ENCODE measurements at places on chromosomes 16 and 17.

- DNase-seq: no peak
These were observed 2.7 kb downstream of the MPO start for GRCh38 chr17:58277802-58278595.

DNA sequence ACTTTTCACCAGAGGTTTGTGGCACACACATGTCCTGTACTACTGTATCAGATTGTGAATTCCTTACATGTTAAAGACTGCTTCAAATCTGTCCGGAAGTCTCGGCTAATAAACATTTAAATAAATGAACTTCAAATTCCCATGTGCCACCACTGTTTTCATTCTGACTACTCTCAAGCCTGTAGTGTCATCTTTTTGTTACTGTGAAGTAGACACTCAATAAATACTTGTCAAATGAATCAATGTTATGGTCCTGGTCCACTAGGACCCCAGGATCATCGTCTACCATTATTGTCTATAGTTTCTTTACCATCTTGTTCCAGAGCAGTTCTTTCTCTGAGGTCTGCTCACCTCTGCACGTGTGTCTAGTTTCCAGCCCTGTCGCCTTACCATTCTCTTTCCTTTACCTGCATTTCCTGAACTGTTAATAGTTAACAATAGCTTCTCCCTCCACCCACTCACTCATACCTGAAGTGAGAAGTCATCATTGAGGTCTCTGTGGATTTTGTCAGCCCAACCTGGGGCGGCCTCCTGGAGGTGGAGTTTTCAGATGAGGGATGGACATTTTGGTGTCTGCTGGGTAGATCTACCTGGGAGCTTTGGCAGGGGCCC, 333.0 kb downstream of the SEC14L1 start:
- no peak for DNase-seq

DNA sequence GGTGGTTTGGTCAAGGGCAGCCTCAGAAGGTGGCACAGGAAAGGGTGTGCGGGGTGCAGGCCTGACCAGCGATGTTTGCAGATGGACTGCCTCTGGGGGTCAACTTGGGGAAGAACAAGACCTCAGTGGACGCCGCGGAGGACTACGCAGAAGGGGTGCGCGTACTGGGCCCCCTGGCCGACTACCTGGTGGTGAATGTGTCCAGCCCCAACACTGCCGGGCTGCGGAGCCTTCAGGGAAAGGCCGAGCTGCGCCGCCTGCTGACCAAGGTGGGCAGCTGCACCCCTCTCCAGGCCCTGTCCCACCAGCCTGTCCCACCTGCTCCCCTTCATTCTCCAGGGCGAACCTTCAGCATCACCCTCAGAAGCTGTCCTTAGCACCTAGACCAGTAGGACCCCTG, 12.5 kb downstream of the DHODH start:
- no peak for DNase-seq

- DNase-seq: no peak
These were observed 336.5 kb upstream of the CDH5 start for GRCh38 chr16:66030036-66030435.

- no peak for DNase-seq
These were observed 5.3 kb upstream of the POLR3E start for GRCh38 chr16:22291860-22292318.

DNA sequence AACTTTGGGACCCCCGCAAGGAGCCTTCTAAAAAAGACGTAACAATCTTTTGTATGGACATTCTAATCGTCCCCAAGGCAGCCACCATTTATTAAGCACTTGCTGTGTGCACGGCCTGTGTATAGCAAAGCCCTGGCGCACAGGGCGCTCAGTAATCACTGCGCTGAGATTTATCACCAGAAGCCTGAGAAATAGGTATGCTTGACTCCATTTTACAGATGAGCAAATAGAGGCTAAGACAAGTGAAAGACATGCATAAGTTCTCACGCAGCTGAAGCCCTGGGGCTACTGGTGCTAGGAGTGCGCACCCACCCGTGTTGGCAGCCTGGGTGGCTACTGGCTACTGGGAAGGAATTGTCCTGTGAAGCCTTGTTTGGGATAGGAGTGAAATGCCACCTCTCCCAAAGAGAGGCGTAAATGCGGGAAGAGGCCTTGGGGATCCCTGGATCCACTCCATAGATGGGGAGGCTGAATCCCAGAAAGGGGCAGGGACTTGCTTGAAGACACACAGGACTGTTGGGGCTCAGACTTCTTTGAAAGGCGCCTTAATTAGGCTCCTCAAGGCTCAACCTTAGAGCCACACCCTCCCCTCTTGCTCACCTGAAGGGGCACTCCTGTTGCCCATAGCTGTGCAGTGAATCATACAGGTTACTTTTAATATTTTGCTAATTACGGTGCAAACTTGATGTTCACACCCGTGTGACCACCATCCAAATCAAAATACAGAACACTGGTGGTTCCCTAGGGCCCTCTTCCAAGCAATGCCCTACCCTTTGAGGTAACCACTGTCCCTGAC, 634 bp upstream of the NATD1 start:
- no peak for DNase-seq

- DNase-seq: no peak
These were observed 5.0 kb upstream of the WFIKKN2 start for GRCh38 chr17:50830352-50830751.

GRCh38 chr17:66302761-66303626, 581 bp downstream of the PRKCA start:
- DNase-seq: peak; percentile 27

GRCh38 chr17:78654325-78654724, 77.1 kb upstream of the DNAH17 start:
- no peak for DNase-seq

DNA sequence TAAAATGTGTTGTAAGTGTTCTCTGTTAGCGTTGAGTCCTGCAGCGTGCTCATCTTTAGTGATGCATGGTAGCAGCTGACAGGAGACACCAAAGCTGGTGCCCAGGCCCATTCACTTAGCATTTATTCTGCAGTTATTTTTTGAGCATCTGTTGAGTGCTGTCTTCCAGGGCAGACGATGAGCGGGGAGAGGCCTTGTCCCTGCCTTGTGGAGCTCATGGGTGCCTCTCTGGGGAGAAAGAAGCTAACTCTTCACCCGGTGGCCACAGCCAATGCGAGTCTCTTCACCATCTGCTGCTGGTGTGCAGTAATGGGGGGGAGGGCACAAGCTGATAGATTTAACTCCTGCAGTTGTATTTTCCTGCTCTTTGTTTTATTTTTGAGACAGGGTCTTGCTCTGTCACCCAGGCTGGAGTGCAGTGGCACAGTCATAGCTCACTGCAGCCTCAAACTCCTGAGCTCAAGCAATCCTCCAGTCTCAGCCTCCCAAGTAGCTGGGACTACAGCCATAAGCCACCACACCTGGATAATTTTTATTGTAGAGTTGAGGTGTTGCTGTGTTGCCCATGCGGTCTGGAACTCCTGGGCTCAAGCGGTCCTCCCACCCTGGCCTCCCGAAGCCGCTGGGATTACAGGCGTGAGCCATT, 30.5 kb downstream of the GPT2 start:
- no peak for DNase-seq

GRCh38 chr17:21125862-21126261, 902 bp upstream of the DHRS7B start:
- DNase-seq: peak; percentile 19

DNA sequence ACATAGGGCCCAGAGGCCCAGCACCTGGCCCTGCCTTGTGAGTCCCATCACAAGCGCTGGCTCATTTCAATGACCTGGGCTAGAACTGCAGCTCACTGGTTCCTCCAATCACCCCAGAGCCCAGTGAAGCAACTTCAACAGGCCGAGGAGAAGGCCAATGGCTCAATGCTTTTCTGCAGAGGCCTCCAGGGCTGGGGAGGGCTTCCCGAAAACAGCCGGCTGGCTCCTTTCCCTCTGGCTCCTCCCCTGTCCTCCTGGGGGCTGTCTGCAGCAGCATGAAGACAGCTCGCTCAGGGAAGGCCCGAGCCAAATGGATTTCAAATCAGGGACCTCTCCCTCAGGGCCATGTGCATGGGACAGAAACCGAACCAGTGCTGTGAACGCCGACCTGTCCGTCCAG, 121.6 kb downstream of the ZNF423 start:
- DNase-seq: no peak

- no peak for DNase-seq
These were observed 250.5 kb upstream of the C16orf82 start for GRCh38 chr16:26816266-26816665.

DNA sequence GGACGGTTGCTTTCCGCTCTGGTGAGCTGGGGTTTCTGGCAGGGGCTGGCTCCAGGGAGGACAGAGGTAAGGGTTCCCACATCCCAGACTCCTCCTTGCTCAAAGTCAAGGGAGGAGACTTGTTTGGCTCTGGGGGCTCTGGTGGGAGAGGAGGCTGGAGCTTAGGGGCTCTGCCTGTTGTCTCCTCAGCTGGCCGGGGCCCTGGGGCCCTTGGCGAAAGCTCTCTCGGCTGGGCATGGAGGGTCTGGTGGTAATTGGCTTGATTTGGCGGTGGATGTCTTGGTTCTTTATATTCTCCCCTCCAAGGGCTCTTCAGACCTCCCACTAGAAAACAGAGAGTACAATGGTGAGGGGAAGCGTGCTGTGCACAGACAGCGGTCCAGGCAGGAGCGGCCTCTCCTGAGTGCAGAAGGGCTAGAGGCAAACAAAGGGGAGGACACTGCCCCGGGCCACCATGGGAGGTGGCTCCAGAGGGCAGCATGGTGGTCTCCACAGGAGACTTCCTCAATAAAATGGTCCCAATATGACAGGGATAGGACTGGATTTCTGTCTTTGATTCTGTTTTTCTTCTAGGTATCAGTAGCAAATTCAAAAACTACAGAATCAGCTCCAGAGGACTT, 5.7 kb upstream of the SPATA32 start:
- DNase-seq: no peak

DNA sequence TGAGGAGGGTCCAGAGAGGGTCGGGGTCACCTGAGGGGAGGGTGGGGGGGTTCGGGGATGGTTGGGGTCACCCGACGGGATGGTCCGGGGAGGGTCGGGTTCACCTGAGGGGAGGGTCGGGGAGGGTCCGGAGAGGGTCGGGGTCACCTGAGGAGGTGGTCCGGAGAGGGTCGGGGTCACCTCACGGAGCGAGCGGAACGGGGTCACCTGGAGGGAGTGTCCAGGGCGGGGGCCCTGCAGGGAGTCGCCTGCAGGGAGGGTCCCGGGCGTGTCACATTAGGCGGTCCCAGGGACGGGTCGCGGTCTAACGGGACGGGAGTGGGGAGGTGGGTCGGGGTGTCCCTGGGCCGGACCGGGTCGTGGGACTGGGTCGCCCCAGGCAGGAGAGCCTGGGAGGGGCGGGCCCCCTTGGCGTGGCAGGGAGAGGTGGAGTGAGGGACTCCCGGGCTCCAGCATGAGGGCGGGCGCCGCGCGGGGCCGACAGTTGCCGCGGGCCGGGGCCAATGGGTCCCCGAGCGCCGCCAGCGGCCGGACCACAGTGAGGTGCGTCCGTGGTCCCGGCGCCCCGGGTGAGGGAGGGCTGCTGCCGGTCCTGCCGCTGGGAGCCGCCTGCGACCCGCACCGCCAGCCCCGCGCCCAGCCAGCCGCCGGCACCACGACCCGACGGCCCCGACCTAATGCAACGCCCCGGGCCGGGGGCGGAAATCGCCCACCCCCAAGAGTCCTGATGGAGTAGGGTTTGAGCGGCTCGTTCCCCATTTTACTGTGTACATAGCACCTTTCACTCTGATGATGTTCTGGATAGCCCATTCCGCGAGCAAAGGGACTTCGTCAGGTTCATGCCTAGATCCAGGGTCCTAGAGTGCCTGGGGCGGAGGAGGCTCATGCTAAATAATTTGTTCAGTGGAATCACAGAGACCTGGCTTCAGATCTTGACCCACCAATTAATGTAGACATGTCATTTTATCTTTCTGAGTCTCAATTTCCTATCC, 1.2 kb upstream of the ABCA3 start:
- no peak for DNase-seq

- DNase-seq: no peak
These were observed 22.6 kb downstream of the TBC1D16 start for GRCh38 chr17:80012765-80013741.

DNA sequence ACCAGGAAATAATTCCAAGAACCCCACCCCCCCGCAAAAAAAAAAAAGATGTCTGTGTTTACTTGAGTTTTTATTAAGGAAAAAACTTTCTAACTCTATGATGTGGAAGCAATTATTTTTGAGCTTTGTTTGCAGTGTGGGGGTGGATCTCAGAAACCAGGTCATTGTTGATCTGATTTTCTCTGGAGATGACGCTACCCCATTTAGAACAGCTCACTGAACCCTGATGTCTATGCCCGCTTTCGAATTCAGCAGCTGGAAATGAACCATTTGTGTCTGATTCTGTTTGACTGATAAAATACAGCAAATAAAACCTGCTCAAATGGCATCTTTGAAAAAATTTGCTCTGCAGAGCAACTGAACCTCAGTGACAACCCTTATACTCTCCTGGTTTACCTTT, 368.6 kb downstream of the GRIN2A start:
- no peak for DNase-seq

DNA sequence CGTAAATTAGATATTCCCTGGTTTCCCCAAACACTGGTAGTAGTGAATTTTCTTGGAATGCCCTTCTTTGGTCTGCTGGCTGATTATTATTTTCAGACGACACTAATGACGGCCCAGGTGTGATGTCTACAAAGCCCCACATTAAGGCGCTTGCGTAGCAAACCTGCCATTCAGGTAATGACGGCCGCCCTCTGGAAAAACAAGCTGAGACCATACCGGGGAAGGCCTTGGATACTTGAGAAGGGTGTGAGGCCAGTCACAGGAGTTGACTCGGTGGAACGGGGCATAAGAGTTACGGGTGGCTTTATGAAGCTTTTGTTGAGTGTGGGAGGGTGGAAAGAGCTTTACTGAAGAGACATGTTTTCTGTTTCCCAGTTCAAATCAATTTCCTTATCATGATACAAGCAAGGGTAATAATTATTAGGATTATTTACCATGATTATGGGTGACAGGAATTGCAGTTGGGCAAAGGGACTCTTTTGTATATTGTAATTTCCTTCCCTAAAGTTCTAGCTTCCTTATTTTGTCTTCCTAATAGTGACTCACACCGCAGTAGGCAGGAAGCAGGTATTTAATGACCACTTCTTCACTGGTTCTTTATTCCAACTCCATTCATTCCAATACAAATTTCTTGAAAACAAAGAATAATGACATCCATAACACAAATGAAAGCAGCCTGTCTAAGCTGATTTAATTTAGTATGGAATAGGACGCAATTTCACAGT, 24.8 kb downstream of the KRT23 start:
- no peak for DNase-seq

All from stimulated activated CD8-positive, alpha-beta memory T cell treated with anti-CD3 and anti-CD28 coated beads, Interleukin-12 subunit alpha, Interleukin-12 subunit beta, amount 100 ng/mL, for 4 hours (primary cell).